ENCODE measurements at places on chromosomes 2 and 18. TPM values are rescaled to one million over a fixed set of nuclear protein-coding genes. Genes with fewer than 3 reads are reported as not detected.

GRCh38 chr2:130874512-130874911 is 37.8 kb downstream of the ARHGEF4 start:
- H3K27ac ChIP-seq = no peak overlapping the region
- no peaks in the 10 kb centered on the region for H3K36me3 ChIP-seq
- no peak overlapping the region for H3K4me3 ChIP-seq
- peaks cover 6% of the 10 kb centered on the region for H3K27me3 ChIP-seq
- no peaks in the 10 kb centered on the region for H3K4me1 ChIP-seq
- no peak for DNase-seq

- H3K4me3 ChIP-seq = no peak overlapping the region
- no peaks in the 10 kb centered on the region for H3K36me3 ChIP-seq
- no peaks in the 10 kb centered on the region for H3K27me3 ChIP-seq
- peak; percentile 44 for DNase-seq
- H3K4me1 ChIP-seq = no peaks in the 10 kb centered on the region
These were observed 828.4 kb upstream of the VRK2 start for GRCh38 chr2:57218206-57218605.

GPR35 gene
- total RNA-seq = 2.7 TPM

RPRD1A gene
- total RNA-seq = 44.2 TPM

EIF2AK2 gene
- 29.4 TPM for total RNA-seq

OSBPL1A gene
- total RNA-seq = 50.3 TPM

DNA sequence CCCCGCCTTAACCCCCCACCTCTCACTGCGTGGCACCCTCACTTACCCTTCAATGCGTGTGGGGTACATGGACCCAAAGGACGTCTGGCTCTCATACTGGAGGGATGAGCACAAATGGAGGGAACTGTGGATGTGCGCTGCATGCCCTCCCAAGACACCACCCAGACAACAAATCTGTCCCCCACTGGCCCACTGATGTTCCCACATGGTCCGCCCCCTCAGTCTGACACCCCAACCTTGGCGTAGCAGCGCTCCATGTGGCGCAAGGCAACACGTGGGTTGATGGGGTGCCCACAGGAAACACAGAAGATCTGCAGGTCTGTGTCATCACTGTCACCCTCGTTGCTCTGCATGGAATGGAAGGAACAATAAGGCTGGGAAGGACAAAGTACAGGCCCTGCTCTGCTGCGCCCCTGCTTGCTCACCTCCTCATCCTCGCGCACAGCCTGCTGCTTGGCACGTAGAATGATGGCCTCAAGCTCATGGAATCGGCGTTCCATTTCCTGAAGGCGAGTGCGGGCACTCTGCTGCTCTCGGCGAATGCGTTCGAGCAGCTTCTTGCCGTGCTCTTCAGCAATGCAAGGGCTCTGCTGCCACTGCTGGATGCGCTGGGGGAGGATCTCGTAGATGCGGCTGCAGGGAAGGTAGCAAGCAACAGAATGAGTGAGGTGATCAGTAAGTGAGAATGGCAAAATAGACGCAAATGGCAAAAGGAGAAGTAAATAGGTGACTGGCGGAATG is 2.3 kb upstream of the MBD1 start:
- peaks cover 43% of the 10 kb centered on the region for H3K36me3 ChIP-seq
- peaks cover 23% of the 10 kb centered on the region for H3K4me1 ChIP-seq
- H3K27me3 ChIP-seq = no peaks in the 10 kb centered on the region
- no peak overlapping the region for H3K4me3 ChIP-seq
- H3K27ac ChIP-seq = no peak overlapping the region
- no peak for DNase-seq

DNA sequence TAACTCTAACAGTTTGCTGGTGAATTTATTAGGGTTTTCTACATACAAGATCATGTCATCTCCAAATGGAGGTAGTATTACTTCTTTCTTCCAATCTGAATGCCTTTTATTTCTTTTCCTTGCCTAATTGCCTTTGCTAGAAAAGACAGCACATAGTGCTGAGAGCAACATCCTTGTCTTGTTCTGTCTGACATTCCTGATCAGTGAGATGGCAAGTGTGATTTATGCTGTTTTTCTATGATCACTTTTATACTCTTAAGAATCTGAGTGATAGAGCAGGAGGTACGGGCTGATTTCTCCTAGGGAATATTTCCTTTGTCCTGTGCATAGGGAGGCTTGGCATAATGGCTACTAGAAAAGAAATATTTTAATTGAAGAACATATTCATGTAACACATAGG is 17.3 kb downstream of the LYPD6B start:
- H3K4me3 ChIP-seq = no peak overlapping the region
- H3K27ac ChIP-seq = no peak overlapping the region
- DNase-seq = no peak
- H3K27me3 ChIP-seq = no peaks in the 10 kb centered on the region
- no peaks in the 10 kb centered on the region for H3K4me1 ChIP-seq
